ENCODE measurements at places on chromosomes 5 and 9.

DNA sequence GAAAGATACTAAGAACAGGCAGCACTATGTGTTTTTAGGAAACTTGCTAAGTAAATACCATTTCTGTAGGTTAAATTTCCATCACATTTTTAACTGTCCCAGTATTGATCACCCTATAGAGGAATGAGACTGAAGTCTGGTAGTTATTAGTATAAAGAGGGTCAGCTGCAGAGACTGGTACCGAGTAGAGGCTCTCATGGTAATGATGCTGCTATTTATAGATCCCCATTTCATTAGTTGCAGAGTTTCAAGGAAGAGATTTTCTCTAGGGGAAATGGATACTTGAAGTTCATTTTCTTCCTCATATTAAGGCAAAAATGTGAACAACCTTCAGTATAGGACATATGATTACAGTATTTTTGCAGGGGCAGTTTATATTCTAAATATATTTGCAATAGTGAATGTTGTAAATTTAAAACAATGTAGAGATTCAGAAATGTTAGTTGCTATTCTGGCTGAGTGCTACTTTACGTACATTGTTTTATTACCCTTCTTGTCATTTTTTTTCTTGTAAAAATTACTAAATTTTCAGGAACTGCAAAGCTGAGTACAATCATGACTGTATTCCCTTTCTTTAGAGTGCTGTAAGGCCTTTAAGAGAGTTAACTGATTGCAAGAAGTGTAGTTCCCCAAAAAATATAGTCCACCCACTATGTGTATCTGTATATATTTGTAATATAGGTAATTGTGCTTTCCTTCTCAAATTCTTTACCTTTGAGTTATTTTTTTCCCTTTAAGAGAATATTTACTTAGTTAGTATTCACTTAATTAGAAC is 14.7 kb downstream of the PBX3 start:
- DNase-seq: no peak

DNA sequence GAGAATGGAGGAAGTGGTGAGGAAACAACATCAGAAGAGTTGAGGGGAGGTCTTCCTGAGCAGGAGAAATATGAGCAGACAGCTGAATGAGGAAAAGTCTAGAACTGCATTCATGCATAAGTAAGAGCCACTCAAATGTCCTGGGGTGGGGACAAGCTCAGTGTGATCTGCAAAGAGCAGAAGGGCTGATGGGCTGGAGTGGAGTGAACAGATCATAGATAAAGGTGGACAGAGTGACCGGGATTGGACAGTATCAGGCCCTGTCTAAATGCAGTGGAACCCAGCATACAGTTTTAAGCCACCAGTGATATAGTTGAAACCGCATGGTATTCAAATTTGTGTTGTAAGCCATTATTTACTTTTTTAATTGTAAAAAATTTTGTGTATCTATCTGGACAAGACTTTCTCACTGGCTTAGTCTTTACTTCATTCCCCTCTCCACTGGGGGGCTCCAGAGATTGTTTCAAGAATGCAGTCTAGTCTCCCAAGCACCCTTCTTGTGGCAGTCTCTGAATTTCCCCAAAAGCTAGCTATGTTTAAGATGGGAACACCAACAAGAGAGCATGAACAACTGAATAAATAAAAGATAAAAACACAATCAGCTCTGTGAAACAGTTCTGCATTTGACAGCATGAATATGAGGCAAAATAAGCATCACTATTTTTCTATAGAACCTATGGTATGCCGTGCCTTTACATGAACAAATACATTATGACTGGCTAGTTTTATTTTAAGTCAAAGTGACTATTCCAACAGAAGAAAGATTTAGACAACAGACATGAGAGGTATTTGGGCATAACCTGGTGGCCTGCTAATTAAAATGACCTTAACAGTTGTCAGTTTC is 10.7 kb upstream of the STK32A start:
- peak; percentile 64 for DNase-seq

DNA sequence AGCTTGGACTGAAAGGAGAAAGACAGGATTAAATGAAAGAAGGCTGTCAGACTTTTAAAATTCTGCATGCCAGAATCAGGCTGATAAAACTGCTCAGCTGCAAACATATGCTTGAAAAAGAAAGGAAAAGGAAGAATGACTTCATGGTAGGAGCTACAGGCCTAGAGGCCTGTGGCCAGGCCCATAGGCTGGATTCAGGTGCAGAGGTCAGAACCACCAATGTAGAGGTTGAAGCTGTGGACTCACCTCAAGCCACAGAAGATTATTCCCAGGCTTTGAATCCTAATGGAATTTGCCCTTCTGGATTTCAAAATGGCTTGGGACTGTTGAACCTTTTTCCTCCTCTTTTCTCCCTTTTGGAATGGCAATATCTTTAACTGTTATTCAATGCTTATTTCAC is 47.7 kb downstream of the TMEM38B start:
- DNase-seq: no peak

DNA sequence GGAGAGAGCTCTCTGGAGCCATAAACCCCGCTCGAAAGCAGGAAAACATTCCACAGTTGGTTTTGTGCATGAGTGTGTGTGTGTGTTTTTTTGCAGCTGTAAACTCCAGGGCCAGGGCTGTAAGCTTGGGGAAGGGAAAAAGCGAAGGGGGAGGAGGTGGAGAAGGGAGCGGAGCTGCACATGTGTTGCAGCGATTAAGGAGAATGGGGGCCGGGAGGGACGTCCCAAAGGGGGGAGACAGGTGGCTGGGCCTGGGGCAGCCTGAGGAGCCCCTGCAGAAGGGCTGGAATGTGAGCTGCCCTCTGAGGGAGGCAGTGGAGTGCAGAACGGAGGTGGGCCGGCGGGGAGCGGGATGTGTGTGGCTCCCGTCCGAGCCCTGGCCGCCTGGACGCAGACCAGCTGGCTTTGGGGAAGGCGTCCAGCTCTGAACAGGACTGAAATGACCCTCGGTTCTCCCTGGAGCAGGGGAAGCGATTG is 2.7 kb upstream of the MYMK start:
- peak; percentile 22 for DNase-seq

GRCh38 chr9:93904649-93905472 is 50.3 kb downstream of the BARX1 start:
- no peak for DNase-seq

DNA sequence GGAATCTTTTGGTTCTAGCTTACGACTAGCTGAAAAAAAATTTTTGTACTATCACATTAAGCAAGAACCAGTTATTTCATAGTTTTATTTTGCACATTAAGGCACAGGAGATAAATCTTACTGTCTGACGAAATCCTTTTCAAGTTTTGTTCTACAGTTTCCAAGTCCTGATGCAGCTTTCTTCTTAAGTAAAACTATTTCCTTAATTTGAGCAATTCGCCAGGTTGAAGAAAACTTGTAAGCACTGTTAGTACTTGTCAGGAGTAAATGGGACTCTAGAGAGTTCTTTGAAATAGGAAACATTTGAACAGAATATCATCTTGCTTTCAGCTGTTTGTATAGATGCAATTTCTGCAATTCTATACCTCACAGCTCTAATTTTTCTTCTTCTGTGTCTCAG is 318.8 kb upstream of the ELAVL2 start:
- no peak for DNase-seq

- DNase-seq: no peak
Measured at GRCh38 chr5:95993266-95993665, 31.6 kb upstream of the ELL2 start.

DNA sequence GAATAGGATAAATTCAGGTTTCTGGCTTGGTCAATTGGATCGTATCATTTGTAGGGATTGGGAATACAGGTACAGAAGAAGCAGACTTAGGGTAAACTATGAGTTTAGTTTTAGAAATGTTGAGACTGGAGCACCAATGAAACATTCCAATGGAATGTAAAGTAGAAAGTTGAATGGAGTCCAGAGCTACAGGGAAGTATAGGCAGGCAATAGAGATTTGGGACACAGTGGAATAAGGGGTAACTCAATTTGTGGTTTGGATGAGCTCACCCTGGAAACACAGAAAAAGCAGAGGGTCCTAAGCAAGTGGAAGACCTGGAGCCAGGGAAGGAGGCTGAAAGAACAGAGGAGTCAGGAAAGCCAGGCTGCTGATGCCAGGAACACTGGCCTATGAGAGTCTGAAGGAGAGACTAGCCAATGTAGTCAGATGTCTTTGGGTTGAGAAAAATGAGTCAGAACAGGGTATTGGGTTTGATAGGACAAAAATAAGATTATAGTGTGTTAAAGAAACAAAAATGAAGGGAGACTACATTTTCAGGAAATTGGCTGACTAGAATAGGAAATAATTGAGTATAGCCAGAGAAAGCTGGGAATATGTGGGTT is 72.8 kb downstream of the STARD4 start:
- DNase-seq: peak; percentile 81

GRCh38 chr9:16248822-16249221 is 621.6 kb downstream of the BNC2 start:
- DNase-seq: no peak

DNA sequence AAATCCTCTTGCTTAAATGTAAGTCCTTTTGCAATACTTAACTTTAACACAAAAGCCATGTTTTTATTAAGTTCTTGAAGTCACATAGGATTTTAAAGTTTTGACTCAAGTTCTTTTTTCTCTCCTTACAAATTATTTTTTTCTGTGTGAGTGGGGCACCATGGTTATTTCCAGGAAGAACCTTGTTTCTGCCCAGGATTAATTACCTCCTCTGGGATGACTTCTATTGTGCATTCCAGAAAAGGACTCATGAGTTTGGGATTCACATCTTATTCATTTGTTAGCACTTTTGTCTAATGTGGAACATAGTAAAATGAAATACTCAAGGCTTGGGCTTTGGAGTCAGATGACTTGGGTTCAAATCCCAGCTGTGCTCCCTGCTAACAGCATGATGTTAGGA is 421.4 kb upstream of the WWC1 start:
- DNase-seq: no peak

DNA sequence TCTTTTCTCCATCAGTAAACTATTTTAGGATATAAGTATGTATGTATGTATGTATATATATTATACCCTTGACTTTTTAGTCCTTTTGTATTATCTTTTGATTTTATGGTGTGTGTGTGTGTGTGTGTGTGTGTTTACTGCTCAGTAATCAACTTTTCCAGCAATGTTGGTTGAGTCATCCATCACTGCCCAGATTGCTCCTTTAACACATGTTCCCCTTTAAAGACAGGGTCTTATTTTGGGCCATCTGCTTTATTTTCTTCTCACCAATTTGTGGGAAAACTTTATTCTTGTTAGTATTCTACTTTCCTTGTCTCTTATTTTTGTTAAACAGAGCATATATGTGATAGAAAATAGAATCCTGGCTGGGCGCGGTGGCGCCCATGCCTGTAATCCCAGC is 28.1 kb downstream of the ANKRD33B start:
- DNase-seq: no peak

DNA sequence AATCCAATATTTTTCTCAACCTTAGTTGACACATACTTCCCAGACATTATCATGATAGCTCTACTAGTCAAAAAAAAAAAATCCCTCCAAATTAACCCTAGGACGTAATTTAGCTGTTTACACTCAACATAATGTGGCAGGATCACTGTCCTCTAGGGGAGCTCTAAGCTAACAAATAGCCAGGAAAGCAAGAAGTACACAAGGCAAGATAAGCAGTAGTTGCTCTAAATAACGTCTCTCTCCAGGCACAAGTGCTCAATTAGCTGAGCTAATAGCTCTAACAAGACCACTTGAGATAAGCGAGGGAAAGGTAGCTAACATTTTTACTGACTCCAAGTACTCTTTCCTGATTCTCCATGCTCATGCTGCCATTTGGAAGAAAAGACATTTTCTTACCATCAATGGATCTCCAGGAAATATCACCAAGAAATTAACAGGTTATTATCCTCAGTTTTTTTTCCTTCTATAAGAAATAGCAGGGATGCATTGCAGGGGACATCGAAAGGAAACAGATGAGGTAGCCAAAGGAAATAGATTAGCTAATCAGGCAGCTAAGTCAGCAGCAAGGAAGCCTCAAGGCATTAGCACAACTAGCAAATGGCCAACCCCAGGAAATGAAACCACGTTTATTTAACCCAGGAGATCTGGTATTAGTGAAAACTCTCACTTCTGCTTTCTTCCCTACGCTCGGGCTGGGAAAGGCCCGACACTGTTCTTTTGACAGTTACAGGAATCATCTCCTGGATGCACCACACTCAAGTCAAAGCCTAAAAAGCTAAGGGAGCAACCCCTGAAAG is 614.1 kb downstream of the PTPRD start:
- peak; percentile 1 for DNase-seq

DNA sequence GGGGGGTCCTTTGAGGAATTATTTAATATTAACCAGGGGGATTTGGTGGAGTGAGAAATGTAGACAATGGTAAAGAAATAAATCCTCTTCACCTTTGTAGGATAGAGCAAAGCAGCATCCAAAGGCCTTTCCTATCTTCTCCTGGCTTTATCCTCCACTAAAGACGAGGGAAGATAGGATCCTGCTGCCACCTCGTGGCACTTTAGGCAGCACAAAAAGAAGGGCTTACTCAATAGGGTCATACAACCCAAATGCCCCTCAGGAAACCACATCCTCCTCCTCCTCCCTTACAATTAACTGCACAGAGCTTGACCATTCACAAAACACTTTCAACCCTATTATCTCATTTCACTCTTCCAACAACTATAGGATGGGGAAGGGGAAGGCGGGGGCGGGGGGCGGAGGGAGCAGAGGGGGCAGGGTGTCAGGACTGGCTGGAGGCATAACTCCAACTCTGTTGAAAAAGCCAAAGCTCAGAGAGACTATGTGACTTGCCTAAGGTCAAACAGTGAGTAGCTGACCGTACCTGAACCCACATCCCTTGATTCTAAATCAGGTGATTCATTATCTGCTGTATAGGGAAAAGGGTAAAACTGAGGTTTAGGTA is 45.4 kb upstream of the MYOT start:
- DNase-seq: peak; percentile 47

All from fibroblast of lung (primary cell).